GDM1 (cell line): ENCODE measurements at places on chromosomes 1 and 21.

DNA sequence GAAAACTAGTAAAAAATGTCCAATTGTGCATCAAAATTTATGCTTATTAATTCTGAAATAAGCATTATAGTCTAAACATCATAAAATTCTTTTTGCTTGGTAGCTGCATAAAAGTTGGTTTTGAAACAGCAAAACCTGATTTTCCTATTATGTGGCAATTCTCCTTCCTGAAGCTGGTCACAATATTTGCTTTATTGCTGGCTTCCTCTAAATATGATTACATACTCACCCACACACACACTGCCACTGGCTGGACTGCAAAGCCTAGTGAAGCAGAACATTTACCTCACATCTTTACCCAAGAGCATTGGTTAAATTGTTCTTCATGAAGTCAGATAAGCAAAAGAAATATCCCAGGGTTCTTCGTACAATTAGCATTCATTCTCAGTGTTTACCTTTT is 103.0 kb downstream of the NR5A2 start:
- DNase-seq, result no peak

DNA sequence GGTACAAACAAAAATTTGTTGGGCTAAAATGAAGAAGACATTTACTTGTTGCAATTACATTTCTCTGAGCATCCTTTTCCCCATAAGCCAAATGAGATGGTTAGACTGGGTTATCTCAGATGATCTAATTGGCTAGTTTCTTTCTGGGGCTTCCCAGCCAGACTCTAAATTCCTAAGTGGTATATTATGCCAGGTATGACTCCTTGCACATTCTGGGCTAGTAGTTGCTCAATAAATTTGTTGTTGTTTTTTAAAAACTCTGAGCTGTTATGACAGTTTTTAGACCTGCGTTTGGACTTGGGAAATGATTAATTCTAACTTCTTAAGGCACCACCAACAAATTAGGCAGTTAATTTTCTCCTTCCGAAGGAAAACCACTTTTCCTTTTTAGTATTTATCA is 66.1 kb downstream of the UCK2 start:
- no peak for DNase-seq

GRCh38 chr21:28944296-28944695 is 48.4 kb downstream of the LTN1 start:
- DNase-seq, result no peak

- DNase-seq, result no peak
These were observed 79.3 kb downstream of the USP25 start for GRCh38 chr21:15809065-15809464.

- DNase-seq, result no peak
These were observed 327.8 kb downstream of the USH2A start for GRCh38 chr1:216095400-216095799.

DNA sequence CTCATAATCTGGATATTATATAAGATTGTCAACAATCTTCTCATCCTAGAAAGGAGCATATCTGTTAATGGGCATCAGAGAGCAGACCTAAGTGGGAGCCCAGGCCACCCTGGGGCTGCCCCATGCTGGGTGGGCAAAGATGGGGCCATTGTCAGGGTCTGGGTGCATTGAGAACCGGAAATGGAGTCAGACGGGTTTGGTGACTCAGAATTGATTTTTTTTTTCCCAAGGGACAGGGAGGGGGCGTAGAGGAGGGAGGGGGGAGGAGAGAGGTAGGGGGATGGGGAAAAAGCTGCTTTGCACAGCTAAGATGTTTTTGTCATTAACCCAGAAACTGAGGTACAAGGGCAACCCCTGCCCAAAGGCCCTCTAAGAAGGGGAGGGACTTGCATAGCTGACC is 1.3 kb downstream of the ATXN7L2 start:
- no peak for DNase-seq

DNA sequence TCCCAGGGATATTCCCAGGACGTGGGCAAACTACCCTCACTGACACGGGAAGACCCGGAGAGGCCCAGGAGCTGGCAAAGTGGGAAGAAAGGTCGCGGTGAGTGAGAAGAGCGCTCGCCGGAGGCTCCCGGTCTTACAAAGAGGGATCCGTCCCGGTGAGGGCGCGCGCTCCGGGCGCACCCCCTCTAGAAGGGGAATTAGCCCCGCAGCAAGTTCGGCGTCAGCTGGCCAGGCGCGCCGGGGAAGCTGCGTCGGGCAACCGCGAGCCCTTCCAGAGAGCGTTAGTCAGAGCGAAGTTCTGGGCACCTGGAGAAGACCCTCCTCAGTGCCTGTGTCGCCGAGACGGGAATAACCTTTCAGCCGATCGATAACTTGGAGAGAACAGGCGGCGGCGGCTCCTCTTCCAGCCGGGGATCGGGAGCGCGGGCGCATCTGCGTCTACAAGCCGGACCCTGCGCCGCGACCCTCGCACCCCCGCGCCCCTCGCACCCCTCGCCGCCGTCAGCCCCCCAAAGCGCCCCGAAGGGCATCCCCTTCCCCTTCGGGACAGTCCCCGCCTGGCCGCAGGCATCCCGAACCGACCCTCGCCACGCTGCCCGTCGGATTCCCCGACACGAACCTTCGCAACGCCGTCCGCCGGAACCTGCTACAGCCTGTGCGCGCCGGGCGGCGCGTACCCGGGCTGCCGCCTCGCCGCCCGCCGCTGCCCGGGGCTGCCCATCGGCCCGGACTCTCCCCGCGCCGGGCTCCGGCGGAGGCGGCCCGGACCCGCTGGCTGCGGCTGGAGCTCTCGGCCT is 485 bp downstream of the SIPA1L2 start:
- no peak for DNase-seq

GRCh38 chr1:82446236-82446635 is 645.5 kb downstream of the ADGRL2 start:
- no peak for DNase-seq

DNA sequence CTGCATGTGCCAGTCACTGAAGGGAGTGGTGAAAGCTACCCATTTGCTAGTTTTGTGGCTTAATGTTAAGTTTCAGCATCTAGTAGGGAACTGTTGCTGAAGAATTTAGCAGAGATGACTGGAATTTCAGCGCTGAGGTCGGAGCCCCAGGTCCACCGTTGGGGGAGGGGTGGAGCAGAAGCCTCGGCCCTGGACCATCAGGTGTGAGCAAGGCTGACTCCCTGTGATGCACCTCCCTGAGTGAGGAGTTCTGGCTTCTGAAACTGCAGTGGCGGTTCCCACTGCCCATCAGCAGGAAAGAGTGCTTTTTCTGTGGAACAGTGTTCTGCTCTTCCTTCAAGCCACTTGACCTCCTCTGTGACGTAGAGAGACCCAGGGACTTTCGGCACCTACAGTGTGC is 1.3 kb downstream of the NOS1AP start:
- no peak for DNase-seq

- no peak for DNase-seq
These were observed 27.4 kb downstream of the PALMD start for GRCh38 chr1:99673315-99673714.

GRCh38 chr1:3895279-3895950 is 4.7 kb downstream of the C1orf174 start:
- DNase-seq, result no peak

DNA sequence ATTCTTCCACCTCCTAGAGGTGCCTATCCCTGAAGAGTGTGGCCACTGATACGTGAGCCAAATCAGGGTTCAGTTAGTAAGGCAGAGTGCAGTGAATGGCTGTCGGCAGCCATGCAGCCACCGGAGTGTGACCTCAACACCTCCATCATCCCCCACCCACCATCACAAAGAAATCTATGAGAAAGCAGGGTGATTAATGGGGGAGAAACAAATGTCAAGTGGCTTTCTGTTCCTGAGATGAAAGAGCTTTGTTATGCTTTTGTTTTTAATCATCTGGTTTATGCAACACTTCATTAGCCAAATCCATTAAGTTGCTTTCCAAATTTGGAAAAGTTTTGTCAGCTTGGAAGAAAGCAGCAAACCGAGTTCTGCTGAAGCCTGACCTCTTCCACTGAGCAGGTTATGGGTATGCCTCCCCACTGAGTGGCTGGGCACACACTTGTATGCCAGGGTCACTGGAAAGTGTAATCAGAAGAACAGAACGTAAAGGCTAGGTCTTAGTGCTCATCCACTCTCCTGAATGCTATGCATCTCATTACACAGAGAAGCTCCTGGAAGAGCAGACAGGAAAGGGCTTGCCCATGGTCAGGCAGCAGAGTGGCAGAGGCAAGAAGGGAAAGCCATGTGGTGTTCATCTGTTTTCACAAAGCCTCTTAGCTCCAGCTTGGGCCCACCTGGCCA is 57.1 kb upstream of the ATP1B1 start:
- no peak for DNase-seq

DNA sequence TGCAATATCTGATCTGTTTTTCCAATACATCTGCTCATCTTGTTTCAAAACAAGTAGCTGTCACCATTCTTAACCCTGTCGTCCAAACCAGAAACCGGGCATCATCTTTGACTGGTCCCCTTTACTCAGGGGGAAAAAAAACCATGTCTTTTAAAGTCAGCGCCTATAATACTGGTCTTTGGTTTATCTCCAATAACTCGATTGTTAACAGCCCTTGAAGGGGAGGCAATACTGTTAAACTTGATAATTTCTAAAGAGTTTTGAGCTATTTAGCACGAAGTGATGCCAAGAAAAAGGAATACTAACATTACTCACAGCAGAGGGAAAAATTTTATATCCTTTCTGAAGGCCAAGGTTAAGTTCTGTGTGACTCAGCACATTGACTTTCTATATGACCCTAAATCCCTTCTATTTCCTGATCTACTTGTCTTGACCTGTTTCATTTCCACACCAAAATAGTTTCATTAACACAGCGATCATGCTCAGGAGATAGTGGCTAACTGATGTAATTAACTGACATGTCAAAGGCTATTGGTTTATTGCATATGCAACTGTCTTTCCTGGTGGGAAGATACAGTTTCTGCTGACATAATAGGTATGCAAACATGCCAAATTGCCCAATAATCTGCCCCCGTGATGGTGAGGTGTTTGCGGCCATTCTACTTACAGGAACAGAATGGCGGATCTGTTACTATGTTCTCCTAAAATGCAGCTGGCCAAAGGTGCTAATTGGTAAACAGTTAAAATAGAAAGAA is 59.1 kb downstream of the NFIA start:
- DNase-seq, result no peak

DNA sequence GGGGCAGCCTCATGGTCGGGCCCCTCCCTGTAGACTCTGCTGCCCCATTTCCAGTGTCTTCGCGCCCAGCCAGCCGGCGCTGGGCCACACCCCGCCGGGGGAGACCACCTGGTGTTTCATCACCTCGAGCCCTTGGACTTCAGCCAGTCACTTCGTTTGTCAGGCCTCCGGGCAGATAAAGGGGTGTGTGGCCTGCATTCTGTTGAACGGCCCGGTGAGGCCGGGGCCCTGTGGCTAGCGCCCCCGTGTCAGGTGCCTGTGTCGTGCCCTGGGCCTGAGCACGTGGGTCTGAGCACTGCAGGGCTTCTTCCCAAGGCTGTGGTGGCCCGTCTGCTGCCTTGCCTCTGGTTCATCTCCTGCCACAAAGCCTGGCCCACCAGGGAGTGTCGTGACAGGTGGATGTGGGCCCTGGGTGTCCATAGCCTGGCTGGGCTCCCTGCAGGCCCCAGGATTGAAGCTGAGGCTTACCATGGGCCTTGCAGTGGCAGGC is 65.2 kb upstream of the DIP2A start:
- no peak for DNase-seq

DNA sequence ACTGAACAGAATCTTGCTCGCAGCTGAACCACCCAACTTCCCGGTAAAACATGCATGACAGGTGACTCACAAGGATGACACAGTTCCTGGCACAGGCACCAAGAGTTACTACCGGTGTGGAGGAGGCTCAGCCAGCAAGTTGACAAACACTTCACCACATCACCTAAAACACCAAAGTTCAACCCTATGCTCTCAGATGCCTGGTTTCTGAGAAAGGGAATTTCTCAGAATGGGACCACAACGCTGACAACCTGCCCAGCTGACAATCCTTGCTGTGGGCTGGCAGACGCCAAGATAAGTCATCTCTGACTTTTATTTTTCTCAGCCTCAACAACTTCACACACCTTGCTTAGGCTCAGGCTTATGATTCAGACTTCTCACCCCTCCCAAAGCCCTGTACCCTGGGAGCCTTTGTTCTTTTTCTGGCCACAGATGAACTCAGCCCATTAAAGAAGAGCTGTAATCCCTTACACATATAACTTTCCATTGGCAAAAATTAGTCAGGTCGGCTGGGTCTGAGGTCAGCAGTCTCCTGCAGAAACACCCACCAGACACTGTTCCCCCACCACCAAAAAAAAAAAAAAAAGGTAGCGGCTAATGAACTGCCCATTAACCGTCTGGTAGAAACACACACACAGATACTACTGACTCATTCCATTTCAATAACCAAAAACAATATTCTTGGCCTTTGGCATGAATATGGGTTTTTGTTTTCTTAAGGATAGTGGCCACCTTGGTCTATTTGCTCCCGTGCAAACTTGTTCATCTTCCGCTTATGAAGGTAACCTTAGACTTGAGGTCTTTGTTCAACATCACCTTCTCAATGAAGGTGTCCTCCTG is 10.8 kb upstream of the TIAM1 start:
- DNase-seq, result no peak

GRCh38 chr1:200862713-200863415 is 9.9 kb upstream of the GPR25 start:
- no peak for DNase-seq

- no peak for DNase-seq
These were observed 102.7 kb downstream of the HMGB4 start for GRCh38 chr1:33966346-33967141.

- no peak for DNase-seq
These were observed 26.0 kb upstream of the ESRRG start for GRCh38 chr1:216749232-216749631.

GRCh38 chr1:221478050-221478949 is 263.6 kb downstream of the DUSP10 start:
- peak; percentile 29 for DNase-seq

DNA sequence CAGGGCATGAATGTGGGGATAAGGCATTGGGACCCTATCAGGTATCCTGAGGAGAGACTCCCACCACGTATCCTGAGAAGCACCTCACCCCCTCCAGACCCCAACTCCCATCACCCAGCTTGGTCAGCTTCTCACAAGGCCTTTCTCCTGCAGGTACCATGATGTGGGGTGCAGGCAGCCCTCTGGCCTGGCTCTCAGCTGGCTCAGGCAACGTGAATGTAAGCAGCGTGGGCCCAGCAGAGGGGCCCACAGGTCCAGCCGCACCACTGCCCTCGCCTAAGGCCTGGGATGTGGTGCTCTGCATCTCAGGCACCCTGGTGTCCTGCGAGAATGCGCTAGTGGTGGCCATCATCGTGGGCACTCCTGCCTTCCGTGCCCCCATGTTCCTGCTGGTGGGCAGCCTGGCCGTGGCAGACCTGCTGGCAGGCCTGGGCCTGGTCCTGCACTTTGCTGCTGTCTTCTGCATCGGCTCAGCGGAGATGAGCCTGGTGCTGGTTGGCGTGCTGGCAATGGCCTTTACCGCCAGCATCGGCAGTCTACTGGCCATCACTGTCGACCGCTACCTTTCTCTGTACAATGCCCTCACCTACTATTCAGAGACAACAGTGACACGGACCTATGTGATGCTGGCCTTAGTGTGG is 1.3 kb downstream of the GPR3 start:
- DNase-seq, result no peak
